ENCODE measurements at places on chromosomes 7 and 10. TPM values are rescaled to one million over a fixed set of nuclear protein-coding genes. Genes with fewer than 3 reads are reported as not detected.

The WNT8B gene
- total RNA-seq = not detected

The BTBD16 gene
- not detected for total RNA-seq

The DAGLB gene
- total RNA-seq = 22.0 TPM

The WEE2 gene
- total RNA-seq = not detected

The PRSS37 gene
- not detected for total RNA-seq

The CLCN1 gene
- total RNA-seq = not detected

The EXOC6 gene
- 63.9 TPM for total RNA-seq

The SRGN gene
- total RNA-seq = 13.5 TPM

The SPDYE8 gene
- not detected for total RNA-seq

The SLC16A9 gene
- total RNA-seq = 2.7 TPM

The DNAJC12 gene
- total RNA-seq = 1.7 TPM

The APBB1IP gene
- not detected for total RNA-seq

The GJD4 gene
- not detected for total RNA-seq

The NYAP1 gene
- total RNA-seq = 1.4 TPM

The ST8SIA6 gene
- total RNA-seq = not detected

The CCL24 gene
- total RNA-seq = not detected

The GIMAP7 gene
- not detected for total RNA-seq

The AGR2 gene
- total RNA-seq = 279 TPM

The ASIC3 gene
- not detected for total RNA-seq

The NPC1L1 gene
- not detected for total RNA-seq

The CCT6A gene
- total RNA-seq = 354 TPM

The UCN3 gene
- not detected for total RNA-seq

The HMX2 gene
- not detected for total RNA-seq

The MEST gene
- total RNA-seq = 12.0 TPM

The OPTN gene
- 104 TPM for total RNA-seq

The DPYSL4 gene
- 1.2 TPM for total RNA-seq

The KLF14 gene
- not detected for total RNA-seq
